ENCODE measurements at places on chromosomes 4 and X. TPM values are rescaled to one million over a fixed set of nuclear protein-coding genes. Genes with fewer than 3 reads are reported as not detected.

SLIT2 gene
- total RNA-seq = 0.11 TPM

SPACA5 gene
- not detected for total RNA-seq

RBMXL3 gene
- total RNA-seq = not detected

TMEM154 gene
- 6.0 TPM for total RNA-seq

DCX gene
- total RNA-seq = not detected

MAGEA2B gene
- total RNA-seq = not detected

XAGE2 gene
- total RNA-seq = not detected

CYSLTR1 gene
- total RNA-seq = 1.8 TPM

QRFPR gene
- not detected for total RNA-seq

PPEF2 gene
- total RNA-seq = not detected

MAGED4 gene
- 0.60 TPM for total RNA-seq

FAAH2 gene
- 3.2 TPM for total RNA-seq

G3BP2 gene
- total RNA-seq = 189 TPM

ALB gene
- total RNA-seq = 13.8 TPM

LRP2BP gene
- total RNA-seq = 0.40 TPM

GLOD5 gene
- not detected for total RNA-seq

GPM6B gene
- total RNA-seq = 0.10 TPM

PCDH7 gene
- not detected for total RNA-seq

NAA10 gene
- total RNA-seq = 190 TPM

UGT2B17 gene
- total RNA-seq = not detected

ETNPPL gene
- total RNA-seq = not detected

TMEM31 gene
- total RNA-seq = not detected

ANKRD50 gene
- 0.20 TPM for total RNA-seq

SLC9B1 gene
- total RNA-seq = 0.56 TPM

SRPK3 gene
- total RNA-seq = not detected

GDPD2 gene
- not detected for total RNA-seq

DGKK gene
- 0.05 TPM for total RNA-seq

BLTP1 gene
- total RNA-seq = 10.7 TPM

TCP11X2 gene
- total RNA-seq = not detected

GAGE13 gene
- total RNA-seq = not detected

HSFX1 gene
- 0.22 TPM for total RNA-seq

NPY5R gene
- not detected for total RNA-seq

MED28 gene
- total RNA-seq = 56.9 TPM

OTC gene
- total RNA-seq = not detected

TRIM60 gene
- total RNA-seq = not detected

BRS3 gene
- not detected for total RNA-seq

PRKG2 gene
- total RNA-seq = 0.05 TPM

TLR2 gene
- total RNA-seq = 1.2 TPM

Data from activated T-cell treated with anti-CD3 and anti-CD28 coated beads, Interleukin-2, amount 50 U/mL, for 4 hours (primary cell).